Activated CD8-positive, alpha-beta memory T cell treated with anti-CD3 and anti-CD28 coated beads for 24 hours (primary cell): ENCODE measurements at places on chromosomes 2 and 18.

DNA sequence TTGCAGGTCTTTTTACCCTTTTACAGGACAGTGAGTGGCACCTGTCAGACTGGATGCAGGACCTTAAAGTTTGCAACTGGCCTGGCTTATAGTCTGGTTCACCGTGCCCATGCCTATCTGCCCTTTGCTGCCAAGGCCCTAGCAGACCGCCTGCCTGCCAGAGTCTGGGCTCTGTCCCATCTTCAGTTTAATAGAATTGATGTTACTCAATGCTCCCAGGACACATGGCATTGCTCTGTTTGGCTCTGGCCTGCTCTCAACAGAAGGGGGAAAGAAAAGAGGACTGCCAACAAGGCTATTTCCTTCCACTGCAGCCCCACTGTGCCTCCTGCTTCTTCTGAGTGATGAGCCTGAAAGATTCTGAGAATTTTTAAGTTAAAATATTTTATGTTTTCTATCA is 25.6 kb upstream of the TMEM178A start:
- no peak for DNase-seq

DNA sequence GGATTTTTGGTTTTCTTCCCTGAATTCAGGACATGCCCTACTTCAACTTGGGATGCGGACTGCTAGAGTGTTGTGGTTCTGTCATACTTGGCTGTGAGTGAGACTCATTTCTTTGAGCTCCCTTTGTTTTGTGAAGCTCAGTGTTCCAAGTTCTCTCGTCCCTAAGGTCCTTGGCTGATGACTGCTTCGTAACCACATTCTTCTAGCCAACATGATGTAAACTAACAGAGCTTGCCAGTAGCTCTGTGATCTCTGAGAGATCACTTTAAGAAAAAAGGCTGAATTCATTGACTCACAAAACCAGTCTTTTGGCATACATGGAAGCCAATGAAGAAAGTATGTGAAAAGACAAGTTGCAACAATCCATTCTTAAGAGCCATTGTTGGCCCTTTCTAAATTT is 96.9 kb upstream of the MSTN start:
- no peak for DNase-seq

DNA sequence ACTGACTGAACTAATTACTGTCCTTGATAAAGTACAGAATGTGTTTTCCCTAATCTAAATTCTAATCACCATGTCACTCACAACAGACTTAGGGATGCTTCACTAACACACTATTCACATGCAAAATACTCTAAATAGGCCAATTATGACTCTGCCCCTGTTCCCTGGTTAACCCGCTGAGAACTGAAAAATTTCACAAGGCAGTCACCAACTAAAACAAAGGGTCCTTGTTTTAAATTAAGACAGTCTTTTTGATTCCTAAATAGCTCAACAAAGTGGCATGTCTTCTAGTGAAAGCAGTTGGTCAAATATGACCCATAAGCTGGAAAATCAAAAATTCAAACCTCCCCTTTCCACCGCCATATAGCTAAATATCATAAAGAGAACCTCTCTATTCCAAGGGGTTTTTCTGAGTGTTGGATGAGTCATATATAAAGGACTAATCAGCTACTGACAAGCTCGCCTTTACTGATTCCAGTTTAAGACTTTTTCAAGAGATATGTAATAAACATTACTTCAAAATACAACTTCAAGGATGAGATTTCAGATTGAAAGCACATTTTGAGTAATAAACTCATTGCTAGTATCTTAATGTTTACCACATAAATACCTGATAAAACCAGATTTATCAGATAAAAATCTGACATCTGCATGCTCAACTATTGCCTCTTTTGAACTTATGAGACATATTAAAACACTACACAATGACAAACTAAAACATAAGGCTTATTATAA is 235.8 kb downstream of the TCF4 start:
- DNase-seq = no peak

DNA sequence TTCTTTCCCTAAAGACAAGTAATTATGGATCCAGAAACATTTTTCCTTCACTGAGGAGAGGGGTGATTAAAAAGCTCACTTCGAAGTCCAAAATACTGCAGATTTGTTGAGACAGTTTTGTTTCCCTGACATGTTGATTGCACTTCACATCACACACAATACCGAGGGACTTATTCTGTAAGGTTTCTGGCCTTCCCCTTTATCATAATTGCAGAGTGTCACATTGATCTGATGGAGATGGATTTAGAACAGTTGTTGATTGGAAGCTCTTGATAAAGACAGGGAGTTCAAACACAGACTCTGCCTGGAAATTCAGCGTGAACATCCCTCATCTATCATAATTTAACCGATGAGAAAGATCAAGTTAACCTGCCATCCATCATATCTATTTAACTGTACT is 163.6 kb downstream of the PTPRM start:
- no peak for DNase-seq

DNA sequence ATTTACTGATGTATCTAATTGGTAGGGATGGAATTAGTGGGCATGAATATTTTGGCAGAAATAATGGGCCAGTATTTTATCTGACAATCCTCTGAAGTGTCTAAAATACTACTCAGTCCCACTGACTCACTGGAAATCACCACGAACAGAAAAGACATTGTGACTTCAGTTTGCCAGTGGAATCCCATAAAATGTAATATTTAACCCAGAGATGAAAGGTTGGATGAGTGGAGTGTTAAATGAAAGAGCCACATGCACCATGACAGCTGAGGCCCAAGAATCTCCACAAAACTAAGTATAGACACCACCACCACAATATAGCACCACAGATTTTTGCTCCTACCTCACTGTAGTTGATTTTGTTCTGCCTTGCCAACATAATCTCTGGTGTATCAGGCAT is 103.9 kb downstream of the NEB start:
- DNase-seq = no peak

- peak; percentile 90 for DNase-seq
Observed at GRCh38 chr2:96554293-96555145, 18.0 kb downstream of the ARID5A start.

DNA sequence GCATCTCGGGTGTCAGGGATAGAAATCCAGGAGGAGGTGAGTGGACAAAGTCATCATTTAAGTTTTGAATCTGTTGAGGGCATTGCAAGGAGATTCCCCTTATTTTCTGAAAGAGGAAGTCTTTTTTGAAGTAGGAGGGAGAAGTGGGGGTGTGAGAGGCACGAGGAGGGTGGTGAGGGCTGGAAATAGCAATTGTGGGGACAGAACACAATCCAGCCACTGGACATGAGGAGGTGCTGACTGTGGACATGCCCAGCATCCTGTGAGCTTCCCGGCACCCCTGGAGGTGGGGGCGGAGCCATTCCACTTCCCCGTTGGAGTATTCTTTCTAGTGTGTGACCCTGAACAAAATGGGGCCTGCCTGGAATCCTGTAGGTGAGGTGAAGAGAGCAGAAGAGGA is 310.7 kb upstream of the EPAS1 start:
- peak; percentile 28 for DNase-seq

DNA sequence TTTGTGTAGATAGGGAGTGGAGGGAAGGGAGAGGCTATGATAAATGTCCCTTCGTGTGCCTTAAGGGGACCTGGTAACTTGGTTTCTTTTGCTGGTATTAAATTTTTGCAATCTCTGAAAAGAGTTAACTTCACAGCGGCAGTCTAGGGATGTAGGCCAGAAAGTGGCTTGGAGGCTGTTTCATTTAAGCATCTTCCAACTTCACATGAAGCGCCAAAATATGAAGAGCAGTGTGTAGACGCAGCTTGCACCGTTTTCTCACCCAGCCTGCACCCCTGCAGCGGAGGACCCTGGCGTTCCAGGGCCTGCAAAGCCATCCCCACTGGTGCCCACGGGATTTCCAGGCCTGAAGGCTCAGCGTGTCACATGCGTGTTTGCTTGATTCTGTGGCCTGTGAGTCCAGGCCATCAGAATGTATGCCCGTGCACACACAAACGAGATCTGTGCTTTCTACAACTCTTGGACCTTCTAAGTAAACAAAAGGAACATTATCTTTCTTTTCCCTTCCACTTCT is 87.2 kb upstream of the EPB41L3 start:
- DNase-seq = no peak

GRCh38 chr2:26583381-26583911 is 57.7 kb downstream of the CIB4 start:
- peak; percentile 49 for DNase-seq

- no peak for DNase-seq
Observed at GRCh38 chr2:220556658-220557057, 929.2 kb downstream of the SLC4A3 start.

- no peak for DNase-seq
Observed at GRCh38 chr2:216144857-216145256, 35.7 kb downstream of the XRCC5 start.

DNA sequence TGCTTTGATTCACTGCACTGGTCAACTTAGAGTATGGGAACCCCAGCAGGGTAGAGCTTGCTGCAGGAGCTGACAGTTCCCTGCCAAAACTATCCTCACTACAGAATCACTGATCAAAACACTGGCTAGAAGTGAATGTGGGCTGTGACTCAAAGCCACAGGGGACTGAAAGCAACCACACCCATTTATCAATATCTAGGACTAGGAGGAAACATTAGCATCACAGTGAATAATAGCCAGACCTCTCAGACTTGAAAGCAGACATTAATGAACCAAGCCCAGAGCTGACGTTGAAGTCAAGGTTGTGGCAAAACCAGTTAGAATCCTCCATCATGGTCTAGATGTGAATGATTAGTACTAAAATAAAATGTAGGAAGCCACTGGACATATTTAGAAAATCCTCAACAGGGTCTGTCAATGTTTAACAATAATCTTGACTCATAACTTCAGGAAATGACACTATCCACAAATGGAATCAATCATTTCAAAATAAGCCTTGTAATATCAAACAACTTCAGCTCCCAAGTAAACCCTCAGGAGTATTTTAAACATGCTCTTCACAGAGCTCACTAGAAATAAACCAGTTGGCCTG is 131.4 kb downstream of the CDH20 start:
- no peak for DNase-seq
